CD8-positive, alpha-beta T cell (primary cell): ENCODE measurements at places on chromosomes 3 and 15. TPM values are rescaled to one million over a fixed set of nuclear protein-coding genes. Genes with fewer than 3 reads are reported as not detected.

The CADM2 gene
- 0.33 TPM for total RNA-seq

The B4GALT4 gene
- 18.2 TPM for total RNA-seq

DNA sequence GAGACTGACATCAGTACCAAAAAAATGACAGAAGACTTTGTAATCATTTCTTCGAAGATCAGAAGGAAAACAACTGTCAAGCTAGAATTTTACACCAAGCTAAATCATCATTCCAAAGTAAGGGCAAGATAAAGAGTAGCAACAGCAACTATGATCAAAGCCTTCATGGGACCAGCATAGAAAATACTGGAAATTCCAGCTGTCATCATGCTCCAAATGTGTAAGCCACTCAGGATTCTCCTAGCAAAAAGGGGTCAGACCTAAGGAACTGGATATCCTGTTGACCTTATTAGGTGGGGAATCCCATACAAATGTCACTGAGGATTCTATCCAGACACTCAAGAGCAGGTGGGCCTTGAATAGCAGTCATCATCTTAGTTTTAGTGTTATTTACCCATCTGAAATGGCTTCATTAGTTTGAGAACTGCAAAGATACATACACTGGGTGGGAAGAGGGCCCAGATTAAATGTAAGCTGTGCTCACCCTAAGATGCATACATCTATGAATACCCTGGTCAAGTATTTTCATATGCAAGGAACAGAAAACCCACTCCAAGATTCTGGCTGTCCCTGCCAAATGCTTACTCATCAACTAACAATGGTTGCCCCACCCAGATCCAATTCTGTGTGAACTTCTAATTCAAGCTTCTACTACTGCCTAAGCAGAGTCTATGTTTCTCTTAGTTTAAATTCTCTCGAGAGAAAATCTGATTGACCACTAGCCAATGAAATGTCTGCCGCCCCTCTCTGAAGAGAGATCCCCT is 33.5 kb downstream of the CLDN18 start:
- no peak for DNase-seq

DNA sequence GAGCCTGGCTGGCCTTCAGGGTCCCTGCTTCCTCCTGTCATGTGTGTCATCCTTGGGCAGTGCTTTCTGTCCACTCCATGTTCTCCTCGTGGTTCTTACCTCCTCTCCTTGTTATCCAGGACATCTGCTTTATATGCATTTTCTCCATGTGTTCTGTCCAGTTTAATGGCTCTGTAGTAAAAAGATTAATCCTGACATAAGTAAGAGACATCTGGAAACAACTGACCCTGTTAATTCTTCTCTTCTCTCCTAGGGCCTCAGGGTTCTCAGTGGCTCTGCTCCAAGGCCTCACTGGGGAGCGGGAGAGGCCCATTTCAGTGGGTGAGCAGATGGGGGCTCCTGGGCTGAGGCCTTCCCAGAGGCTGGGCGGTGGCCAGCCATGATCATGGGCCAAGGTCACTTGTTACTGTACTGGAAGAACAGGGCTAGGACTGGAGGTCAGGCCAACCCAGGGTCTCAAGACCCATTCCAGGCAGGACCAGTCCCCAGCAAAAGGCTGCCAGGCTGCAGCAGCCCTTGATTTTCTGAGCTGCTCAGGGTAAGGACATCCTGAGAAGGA is 20.2 kb upstream of the CDCP1 start:
- no peak for DNase-seq

DNA sequence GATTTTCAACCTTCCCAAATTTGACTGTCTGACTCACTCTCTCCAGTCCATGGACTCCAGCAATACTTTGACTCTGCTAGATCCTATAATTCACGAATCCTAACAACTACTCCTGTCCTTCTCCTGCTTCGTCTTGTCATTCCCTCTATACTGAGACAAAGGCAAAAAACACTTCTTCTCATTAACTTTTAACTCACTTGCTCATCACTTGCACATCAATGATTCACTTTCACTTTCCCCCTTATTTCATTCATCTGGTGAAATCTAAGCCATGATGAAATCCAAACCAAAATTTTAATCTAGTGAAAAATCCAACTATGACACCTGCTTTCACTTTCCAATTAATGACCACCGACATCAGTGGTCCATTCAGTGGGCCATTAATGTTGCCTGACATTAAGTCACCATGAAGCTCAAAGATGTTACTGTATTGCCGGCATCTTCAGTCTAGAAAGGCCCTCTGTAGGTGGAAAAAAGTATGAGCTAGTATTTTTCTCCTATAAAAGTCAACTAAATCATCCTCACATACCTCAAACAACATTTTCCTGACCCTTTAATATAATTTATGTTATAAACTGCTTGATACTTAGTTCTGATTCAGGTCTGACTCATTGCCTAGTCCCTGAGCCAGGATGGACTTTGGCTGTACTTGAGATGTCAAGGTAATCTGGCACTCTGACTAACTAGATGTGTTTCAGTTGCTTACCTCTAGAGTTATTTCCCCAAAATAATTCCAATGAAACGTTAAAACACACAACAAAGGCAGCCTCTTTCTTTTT is 158.6 kb downstream of the CNTN6 start:
- no peak for DNase-seq
